ENCODE measurements at places on chromosomes 7 and 10. TPM values are rescaled to one million over a fixed set of nuclear protein-coding genes. Genes with fewer than 3 reads are reported as not detected.

DNA sequence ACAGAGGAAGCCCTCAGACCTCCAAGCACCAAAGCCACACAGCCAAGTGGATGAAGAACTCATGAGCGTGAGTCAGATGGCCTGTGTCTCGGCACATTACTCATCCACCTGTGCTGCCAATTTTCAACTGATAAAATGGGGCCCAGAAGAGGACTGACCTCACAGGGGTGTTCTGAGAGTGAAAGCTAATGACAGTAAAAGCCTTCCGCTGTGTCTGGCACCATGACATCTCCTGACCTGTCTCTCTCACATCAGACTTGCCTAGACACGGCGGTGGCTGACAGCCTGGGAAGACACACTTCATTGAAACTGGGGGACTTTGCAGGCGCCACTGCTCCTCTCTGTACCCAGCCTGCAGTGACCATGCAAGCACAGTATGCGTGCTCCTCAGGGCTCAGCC, 8.3 kb upstream of the SLC18A3 start:
- no peak for DNase-seq

The ABCA13 gene
- 1.1 TPM for total RNA-seq

- no peak for DNase-seq
Measured at GRCh38 chr10:45001381-45002148, 842 bp downstream of the ZNF22 start.

- no peak for DNase-seq
Measured at GRCh38 chr7:85713171-85713570, 526.3 kb upstream of the SEMA3D start.

DNA sequence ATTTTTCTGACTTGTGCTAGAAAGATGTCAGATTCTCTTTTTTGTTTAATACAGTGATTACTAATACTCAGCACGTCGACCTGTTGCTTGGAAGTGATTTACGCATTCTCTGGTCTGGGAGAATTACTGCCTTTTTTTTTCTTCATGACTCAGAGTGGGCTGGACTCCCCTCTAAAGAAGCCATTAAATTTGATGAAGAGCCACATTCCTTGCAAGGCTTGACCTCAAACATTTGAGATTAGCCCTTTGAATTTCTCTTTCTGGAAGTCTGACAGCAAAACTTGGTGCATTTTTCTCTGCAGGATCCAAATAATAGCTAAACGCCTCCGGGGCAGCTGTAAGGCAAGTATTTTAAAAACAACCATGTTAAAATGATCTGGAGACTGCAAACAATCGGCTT, 171.6 kb downstream of the GALNT17 start:
- no peak for DNase-seq

DNA sequence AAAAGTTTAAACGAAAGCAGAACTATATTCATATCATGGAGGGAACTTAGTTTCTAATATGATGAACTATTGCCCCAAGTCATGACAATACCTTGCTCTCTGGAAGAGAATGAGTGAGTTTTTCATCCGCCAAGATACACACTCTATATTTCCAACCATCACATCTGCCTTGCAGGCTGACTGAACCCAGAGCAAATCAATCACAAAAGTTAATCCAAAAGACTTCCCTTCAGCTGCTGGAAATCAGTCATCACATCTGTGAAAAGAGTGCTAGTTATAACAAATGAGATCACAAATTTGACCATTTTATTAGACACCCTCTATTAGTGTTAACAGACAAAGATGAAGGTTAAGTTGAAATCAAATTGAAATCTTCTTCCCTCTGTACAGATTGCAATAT, 261.7 kb upstream of the PRKCQ start:
- DNase-seq, result no peak

DNA sequence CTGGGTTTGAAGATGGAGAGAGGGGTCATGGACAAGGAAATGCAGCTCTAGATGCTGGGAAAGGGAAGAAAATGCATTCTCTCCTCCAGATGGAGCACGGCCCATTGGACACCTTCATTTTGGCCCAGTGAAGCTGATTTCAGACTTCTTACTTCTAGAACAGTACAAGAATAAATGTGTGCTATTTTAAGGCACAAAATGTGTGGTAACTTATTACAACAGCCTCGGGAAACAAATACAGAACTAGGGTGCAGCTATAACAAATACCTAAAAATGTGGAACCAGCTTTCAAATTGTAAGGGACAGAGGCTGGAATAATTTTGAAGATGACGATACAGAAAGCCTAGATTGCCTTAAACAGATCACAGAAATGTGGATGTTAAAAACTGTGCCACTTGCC, 54.1 kb downstream of the CYTH3 start:
- no peak for DNase-seq

GRCh38 chr10:117948493-117948892, 98.2 kb downstream of the RAB11FIP2 start:
- DNase-seq, result no peak

- no peak for DNase-seq
Measured at GRCh38 chr10:103776878-103777591, 78.3 kb downstream of the SH3PXD2A start.

DNA sequence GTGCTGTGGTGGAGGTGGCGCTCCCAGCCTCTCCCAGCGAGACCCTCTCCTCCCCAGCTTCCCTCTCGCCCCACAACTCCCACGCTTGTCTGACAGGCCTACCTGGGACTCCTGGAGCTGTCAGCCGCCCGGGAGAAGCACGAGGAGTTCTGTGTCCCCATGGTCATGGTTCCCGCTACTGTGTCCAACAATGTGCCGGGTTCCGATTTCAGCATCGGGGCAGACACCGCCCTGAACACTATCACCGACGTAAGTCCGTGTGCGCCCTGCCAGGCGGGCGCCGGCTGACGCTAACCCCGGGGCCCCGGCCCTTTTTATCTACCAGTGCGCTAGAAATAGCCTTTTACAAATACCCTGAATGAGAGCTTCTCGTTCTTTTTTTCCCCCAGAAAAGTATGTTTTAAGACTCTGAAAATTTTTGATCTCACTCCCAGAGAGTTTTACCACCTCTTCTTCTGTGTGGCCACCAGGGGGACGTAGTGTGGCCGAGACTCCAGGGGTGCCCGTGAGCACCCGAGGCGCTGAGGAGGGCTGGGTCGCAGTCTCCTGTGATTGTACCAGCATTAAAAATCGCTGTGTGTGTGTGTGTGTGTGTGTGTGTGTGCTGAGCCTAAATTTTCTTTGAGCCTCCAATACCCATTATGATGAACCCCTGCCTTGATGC, 52.6 kb downstream of the PFKP start:
- no peak for DNase-seq

- no peak for DNase-seq
Measured at GRCh38 chr7:108348913-108349312, 107.3 kb downstream of the NRCAM start.

- DNase-seq, result no peak
Measured at GRCh38 chr10:71795248-71795647, 21.9 kb upstream of the VSIR start.

DNA sequence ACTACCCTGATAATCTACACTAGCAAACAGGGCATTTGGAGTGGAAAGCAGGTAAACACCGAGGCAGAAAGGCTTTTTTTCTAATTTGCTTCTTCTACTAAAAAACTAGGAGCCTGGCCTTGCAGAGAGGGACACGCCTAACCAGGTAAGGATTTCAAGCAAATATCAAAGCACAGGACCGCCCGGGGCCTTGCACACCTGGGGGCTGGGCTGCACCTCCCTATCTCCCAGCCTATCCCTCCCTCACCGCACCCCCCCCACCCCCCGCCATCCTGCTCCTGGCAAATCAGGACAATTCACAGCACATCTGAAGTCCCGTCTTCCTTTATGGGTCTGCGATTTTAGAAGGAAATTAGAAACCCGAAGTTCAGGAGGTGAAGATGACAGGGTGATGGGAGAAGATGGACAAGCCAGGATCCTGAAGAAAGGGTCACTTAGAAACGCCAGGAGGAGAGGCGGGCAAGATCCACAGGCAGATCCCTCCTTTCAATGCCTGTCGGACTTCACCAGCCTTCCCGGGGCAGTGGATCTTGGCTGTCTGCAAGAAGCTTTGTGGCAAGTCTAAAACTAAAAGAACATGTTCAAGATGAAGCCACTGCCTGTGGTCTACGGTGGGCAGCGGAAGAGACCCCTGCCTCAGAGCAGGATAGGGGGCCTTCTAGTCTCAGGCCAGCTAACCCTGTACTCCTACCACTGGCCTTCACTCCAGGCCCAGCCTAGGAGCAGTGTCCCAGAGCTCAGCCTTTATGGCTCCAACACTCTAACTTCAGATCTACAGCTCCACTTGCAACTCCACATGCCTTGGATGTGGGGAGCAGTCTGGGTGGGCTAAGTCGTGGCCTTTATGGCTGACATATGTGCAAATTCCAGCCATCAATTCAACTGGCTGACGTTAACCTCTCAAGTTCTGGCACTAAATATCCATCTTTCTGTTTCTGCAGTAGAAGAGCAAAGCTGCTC, 43.9 kb downstream of the TNS3 start:
- no peak for DNase-seq

DNA sequence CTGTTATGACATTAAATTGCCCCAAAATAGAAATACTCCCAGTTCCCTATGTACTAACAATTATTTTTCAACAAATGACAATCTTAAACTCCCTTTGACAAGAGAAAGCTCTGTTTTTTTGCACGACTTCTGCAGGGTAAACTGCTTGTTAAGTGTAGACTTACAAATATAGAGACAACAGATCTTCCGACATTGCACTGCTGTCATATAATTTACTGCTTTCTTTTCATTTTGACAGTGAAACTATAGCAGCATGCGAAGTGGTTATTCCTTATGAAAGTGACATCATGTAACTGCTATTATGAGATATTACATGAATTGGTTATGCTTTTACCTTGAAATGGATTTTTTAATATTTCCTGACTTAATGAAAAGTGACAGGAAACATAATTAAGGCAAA, 659.9 kb downstream of the SDK1 start:
- DNase-seq, result no peak

DNA sequence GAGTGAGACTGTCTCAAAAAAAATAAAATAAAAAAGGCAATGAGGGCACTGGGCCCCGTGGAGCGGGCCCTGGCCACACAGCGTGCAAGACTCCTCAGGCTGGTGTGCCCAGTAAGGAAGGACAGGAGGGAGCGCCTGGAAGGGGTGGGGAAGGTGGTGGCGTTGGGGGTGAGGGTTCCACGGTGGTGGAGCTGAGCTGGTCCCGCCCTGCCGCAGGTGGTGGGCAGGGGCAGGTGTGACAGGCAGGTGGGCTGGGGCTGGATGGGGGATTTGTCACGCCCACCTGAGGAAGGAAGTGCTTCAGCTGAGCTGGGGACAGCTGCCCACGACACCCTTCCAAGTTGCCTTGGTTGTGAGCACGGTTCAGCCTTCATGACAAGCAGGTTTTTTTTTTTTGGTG, 760 bp upstream of the PRAP1 start:
- DNase-seq, result no peak

DNA sequence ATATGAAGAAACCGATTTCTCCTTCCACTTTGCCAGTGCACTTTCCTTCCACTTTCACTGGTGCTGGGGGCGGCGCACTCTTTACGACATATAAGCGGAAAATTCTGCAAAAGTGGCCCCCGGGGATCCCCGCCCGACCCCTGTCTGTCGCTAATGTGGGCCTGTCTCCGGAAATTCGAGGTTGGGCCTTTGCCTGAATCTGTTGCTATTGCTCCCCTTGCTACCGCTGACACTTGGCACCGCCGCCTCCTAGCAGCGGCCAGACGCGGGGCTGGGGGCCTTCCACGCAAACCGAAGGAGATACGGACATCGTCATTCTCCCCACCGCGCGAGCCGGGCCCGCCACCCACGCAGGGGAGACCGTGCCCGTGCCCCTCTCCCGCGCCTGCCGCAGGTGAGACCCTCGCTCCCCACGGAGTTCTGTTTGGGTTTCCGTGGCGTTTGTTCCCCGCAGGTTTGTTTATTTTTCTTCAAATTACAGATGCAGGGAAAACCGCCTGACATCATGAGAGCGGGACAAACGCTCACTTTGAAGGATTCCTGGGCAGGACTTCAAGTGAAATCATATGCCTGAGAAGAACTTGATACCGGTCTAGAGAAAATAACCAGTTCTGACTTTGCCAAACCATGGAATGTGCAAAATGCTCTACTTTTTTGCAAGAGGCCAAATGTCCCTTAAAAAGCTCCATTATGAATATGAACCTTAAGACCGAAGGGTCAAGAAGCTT, 5.0 kb downstream of the TWIST1 start:
- no peak for DNase-seq

The NCF1 gene
- 3.1 TPM for total RNA-seq

- DNase-seq, result no peak
Measured at GRCh38 chr7:30403477-30403876, 75.1 kb downstream of the NOD1 start.

GRCh38 chr10:59382831-59383295, 20.5 kb upstream of the FAM13C start:
- no peak for DNase-seq

The ZNF680 gene
- 10.5 TPM for total RNA-seq

The TAC1 gene
- total RNA-seq, result not detected

GRCh38 chr7:1531979-1532455, 1.5 kb downstream of the MAFK start:
- DNase-seq, result no peak

GRCh38 chr7:144009361-144009760, 9.2 kb downstream of the OR6B1 start:
- no peak for DNase-seq

DNA sequence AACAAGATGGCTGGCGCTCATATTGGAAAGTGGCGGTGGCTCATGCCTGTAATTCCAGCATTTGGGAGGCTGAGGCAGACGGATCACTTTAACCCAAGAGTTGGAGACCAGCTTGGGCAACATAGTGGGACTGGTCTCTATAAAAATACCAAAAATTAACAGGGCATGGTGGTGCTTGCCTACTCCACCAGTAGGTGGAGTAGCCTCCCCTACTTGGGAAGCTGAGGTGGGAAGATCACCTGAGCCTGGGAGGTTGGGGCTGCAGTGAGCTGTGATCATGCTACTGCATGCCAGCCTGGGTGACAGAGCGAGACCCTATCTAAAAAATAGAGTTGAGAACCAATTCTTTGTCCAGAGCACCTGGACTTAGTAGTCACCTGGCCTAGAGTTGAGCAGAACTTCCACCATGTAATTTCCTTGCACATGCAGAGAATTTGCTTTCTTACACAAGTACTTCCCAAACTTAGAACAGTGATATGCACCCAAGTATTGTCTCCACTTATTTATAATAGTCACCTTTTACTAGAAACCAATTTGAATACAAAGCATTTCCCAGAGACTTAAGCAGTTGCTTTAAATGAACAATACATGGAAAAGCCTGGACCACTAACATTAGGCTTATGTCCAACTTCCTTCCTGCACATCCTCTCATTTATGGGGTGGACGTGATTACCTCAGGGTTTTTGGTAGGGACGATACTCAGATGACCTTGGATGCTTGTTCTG, 15.9 kb downstream of the LAMB4 start:
- no peak for DNase-seq

The SEMA3A gene
- total RNA-seq, result not detected

The ZNF775 gene
- 2.9 TPM for total RNA-seq

DNA sequence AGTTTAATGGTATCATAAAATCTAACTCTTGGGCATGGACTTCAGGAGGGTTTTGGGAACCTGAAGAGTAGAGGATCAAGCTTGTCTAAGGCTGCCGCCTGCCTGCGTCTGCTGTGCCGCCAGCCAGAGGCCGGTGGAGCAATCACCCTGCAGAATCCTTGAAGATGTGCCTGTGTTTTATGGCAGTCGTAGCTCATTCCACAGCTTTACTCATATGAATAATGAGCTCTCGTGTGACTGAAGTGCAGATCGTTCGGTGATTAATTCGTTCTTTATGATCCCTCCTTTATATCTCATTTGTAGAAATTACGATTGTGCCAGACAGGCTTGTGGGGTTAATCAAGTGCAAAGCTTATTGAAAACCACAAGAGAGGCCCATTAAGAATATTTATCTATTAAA, 100.8 kb downstream of the ACTR3B start:
- DNase-seq, result no peak

- DNase-seq, result no peak
Measured at GRCh38 chr7:116877443-116878217, 15.2 kb downstream of the CAPZA2 start.

GRCh38 chr10:9268176-9268575, 1213.7 kb downstream of the GATA3 start:
- DNase-seq, result no peak
